Stimulated activated CD8-positive, alpha-beta memory T cell treated with anti-CD3 and anti-CD28 coated beads, Interleukin-7, amount 100 ng/mL, for 1 hour (primary cell): ENCODE measurements at places on chromosomes 5 and 9.

- no peak for DNase-seq
These were observed 21.5 kb downstream of the IL6ST start for GRCh38 chr5:55973296-55973695.

DNA sequence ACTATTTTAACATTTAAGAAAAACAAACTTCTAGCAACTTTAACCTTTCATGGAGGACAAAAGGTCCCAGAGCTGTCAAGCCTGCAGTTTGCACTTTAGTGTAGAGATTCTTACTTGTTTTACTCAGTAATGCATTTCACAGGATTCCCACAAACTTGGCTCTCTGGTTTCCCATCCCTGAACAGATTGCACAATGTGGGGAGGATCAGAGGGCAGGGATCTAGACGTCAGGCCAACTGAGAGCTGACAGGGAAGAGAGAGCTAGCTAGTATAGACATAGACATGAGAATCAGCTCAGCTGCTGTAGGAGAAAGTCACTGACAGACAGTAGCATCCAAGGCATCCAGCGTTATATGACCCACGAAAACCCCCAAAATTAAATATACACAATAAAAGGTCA, 20.9 kb upstream of the BNIP1 start:
- DNase-seq: no peak

DNA sequence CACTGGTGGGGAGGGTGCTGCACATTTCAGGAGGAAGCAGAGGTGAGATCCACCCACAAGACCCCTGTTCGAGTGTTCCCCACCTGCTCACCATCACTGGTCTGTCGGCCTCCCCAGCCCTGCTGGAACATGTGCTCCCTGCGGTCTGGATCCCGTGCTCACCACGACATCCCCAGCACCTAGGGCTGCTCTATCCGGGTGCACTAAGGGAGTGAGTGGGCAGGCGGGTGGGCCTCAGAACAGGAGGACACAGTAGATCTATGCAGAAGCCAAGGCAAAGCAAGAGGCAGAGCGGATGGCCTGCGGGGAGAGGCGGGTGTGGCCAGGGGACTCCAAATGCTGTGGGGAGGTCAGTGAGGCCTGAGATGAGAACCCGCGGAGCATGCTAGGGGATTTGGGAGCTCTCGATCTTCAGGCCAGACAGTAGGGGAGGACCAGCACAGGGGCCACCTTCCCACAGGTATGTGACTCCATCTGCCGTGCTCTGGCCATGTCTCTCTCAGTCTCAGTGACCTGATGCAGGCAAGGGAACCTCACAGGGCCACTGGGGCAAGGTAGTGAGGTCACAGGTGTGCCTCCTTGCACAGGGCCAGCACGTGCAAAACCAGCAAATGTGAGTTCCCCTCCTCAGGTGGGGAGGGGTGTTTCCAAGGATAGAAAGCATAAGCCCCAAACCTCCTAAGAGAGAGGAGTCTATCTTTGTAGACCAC, 134.2 kb downstream of the ZNF354C start:
- DNase-seq: no peak

- DNase-seq: no peak
These were observed 83.6 kb downstream of the LMX1B start for GRCh38 chr9:126697330-126697729.

GRCh38 chr9:125462861-125463291, 201.2 kb downstream of the GAPVD1 start:
- DNase-seq: no peak

GRCh38 chr9:36729906-36730305, 157.2 kb downstream of the MELK start:
- DNase-seq: no peak

DNA sequence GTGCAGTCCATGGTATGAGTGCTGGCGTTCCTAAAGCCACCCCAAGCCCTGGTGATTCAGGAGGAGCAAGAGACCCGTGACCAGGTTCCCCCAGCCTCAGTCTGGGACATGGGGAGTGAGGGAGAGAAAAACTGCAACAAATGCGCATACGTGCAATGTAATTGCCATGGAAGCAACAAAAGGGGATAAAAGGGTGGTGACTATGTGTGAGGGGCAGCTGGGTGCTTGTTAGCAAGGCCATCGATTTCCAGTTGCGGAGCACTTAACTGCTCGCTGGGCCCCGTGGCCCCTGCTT, 709 bp upstream of the SH3PXD2B start:
- no peak for DNase-seq

DNA sequence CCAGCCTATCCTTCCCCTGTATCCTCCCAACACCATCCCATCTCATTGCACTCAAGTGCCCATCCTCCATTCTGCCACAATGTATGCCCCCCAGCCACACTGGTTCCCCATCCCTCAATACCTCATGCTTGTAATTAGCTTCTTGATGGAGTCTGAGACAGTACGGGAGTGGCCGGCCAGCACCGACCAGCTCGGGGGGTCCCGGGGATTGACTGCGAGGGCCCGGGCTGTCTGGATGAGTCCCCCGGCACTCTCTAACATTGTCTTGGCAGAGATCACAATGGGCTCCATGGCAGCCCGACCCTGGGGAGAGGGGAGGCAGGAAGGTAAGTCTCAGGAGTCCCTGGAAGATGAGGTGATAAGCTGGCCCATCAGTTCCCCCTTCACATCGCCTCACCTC, 17.2 kb upstream of the TPM2 start:
- DNase-seq: no peak

DNA sequence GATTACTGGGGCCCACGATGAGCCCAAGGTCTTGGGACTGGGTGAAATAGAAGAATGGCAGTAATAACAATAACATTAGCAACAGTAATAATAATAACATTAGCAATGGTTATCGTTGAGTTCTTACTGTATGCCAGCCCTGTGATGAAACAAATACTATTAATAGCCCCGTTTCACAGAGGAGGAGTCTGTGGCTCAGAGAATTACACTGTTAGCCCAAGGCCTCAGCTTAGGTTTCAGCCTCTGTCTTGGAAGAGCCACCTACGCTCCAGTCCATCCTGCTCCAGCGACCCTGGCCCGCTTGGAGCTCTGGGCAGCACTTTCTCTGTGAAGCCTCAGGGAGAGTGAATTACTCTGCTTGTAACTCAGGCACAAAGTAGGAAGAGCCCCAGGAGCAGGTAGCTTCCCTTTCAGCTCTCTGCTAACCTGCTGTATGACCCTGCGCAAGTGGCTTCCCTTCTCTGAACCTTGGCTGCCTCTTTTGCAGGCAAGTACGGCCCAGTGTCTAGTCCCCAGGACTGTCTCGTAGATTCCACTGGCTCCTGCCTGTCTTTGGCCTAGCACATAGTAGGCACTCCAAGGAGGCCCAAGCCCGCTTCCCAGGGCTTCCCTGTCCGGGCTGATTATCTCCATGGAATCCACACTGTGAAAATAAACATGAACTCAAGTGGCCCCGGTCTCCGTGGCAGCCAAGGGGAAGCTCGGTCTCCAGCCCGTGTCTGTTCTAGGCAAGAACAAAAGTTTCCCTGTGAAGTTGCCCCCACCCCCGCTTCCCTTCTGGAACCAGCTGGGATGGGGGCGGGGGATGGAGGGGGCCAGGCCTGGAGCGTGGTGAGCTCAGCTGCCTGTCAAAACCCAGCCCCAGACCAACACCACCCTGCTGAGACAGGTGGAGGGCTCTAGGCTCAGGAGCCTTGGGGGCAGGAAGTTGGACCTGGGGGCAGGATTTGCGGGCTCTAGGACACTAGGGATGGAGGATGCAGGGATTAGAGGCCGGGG, 26.2 kb upstream of the LMX1B start:
- no peak for DNase-seq

DNA sequence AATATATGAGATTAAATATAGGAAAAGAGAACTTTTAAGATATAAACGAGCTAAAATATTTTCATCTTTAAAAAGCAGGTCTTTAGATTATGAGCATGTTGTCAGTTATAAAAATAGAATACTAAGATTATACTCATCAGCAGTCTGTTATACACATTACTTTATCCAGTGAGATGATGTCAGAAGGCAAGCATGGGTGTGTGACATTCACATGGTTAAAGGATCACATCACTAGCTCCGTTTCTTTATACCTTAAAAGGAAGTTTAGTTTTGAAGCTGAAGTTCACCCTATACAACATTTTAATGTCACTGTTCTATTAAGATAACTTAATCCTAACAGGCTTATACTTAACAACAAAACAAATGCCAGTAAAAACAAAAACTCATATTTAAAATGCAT, 59.6 kb downstream of the RICTOR start:
- no peak for DNase-seq

GRCh38 chr5:76257897-76258296, 145.2 kb upstream of the IQGAP2 start:
- no peak for DNase-seq

DNA sequence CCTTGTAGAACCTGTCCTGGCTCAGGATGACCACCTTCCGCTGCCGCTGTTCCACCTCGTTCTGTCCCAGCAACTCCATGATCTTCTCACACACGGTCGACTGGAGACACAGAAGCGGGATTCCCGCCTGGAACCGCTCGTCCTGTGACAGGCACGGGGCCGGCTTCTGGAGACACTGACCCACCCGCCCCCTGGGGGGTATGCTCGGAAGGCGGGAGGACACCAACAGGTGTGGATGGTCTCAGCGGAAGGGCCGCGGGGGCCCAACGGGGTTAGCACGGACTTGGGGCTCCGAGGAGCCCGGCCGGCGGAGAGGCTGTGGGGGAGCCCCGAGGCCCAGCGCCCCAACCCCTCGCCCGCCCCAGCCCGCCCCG, 530 bp downstream of the UCK1 start:
- DNase-seq: no peak

- DNase-seq: no peak
These were observed 122.2 kb upstream of the TBCA start for GRCh38 chr5:77898385-77898784.

- DNase-seq: no peak
These were observed 46.3 kb downstream of the PAM start for GRCh38 chr5:102801371-102801770.

DNA sequence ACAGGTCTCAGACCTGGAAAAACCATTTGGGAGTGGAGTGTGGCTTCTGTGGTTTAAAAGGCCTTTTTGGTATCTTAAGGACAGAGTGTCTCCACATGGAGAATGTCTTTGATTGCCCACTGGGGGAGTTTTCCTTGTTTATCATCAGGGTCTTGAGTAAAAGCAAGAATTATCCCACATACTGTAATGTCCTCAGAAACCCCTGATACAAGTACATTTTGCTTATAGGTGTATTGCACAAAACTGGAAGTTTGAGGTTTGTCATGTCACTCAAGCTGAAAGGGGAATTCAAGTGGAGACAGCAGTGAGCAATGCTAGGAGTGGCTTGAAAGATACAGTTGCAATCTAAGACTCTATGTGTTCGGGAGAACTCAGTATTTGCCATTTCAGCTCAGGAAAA, 62.7 kb upstream of the GRAMD2B start:
- no peak for DNase-seq

DNA sequence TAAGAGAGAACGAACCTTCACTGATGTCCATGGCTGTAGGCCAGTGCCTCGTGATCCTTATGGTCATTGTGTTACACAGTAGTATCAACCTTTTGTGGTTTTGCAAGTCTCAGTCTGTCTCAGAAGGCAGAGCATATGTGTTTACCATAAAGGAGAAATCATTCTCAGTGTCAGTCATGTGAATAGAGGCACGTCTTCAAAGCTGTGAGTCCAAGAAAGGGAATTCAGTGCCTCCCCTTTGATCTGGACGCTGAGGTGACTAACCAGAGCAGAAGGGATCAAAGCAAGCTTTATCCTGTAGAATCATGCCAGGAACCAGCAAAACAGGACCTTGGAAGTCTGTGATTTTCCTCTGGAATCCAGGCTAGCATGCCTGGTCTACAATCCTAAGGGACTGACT, 433.9 kb downstream of the DNAH5 start:
- no peak for DNase-seq

DNA sequence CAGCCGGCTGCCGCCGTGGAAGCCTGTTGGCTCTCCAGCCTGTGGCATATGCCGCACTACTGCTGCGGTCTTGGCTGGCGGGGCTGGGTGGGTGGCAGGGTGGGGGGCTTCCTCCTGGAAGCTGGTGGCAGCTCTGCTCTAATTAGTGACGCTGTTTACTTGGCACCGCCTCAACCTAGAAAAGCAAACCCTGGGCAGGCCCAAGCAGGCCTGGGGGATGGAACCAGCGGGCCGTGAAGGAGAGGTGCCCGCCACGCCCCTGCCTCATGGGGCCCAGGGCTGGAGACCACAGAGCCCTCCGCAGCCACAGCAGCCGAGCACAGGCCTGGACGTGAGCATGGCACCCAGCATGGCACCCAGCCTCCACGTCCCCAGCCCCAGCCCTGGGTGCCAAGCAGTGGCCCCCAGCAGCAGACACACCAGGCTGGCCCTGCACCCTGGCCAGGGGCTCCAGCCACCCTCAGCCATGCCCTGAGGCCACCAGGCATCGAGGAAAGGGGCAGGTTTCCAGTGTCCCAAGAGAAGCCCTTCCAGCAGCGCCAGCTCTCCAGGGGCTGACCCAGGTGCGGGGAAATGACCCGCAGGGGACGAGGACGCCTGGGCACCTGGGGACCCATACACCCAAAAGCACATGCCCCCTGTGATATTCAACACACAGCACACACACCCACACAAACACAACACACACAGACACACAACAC, 5.4 kb upstream of the CCDC187 start:
- no peak for DNase-seq

DNA sequence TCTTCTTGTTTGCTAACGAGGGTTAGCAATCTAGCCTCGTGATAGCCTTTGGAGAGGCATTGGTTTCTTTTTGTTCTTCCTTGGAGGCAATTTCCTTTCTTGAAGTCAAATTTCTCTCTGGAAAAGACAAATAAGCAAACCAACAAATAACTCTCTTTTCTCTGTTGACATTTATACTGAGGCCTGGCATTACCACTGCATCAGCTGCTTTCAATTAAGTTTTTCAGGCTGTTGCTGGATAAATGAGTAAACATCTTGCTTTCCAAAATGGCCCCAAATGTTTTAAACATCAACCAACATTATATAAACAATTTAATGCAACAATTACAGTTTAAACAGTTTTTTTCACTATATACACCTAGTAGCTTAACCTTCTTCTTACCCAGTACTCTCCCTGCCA, 264.4 kb downstream of the HTR1A start:
- DNase-seq: no peak

- DNase-seq: no peak
These were observed 994.4 kb upstream of the NUDT12 start for GRCh38 chr5:104556957-104557356.

DNA sequence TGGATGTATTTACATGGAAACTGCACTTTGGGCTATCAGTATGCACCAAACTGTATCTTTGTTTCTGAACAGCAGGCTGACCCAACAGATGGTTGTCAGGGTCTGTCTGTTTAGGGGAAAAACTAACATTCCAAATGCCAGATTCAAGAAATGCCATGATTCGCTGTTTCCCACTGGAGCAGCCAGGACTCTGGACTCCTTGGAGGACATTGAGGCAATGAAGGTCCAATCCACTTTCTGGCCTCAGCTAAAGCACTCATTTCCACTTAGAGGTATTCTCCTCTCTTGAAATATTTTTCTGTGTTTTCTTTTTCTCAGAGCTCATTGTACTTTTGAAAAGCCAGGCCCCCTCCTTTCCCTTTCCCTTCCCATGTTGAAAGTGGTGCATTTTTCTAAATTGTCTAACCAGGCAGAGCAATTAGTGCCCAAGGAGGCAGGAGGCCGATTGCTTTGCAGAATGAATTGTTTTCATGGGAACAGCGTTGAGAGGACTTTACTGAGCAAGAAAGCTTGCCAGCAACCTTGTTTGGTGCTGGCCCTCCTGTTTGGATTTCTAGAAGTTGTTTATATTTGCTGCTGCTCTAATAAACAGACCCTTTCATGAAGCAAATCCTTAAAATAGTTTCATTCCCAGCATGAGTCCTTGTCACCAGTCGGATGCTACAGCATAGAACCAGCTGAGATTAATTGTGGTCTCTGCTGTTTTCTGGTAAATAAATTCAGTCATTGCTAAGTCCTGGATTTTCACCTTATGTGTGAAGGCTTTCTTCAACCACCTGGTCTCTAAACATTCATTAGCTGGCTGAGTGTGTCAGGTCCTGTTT, 132.8 kb upstream of the TAF11L2 start:
- no peak for DNase-seq
